ENCODE measurements at places on chromosomes 12 and 14.

- peak; percentile 74 for DNase-seq
Observed at GRCh38 chr12:9706086-9706685, 26.7 kb downstream of the CLECL1 start.

DNA sequence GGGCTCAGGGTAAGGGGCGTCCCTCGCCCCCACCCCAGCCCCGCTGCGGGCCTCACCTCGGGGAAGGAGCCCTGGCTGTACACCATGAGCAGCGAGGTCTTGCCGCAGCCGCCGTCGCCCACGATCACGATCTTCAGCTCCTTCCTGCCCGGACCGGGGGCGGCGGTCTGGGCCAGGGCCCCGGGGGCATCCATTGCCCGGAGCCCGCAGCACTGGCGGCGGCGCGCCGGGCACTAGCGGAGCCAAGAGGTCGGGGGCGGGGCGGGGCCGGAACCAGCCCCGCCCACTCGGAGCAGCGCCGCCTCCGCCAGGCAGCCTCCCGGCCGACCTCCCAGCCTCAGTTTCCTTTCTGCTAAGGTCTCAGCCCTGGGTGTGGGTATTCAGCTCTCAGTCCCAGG lies at the start of gene RHOF:
RHOF (minus strand) TSS at position 249 of the 398 bp plus-strand sequence; CDS start at position 194, 55 bp downstream.
- no peak for DNase-seq

- no peak for DNase-seq
Observed at GRCh38 chr14:76950055-76951020, 78.2 kb downstream of the IRF2BPL start.

GRCh38 chr14:103696070-103696402 lies 19.2 kb downstream of the XRCC3 start:
- no peak for DNase-seq

- DNase-seq = no peak
Observed at GRCh38 chr12:34348836-34349672, 326.8 kb downstream of the ALG10 start.

GRCh38 chr14:105335735-105336476 lies 21.4 kb downstream of the PACS2 start:
- no peak for DNase-seq

DNA sequence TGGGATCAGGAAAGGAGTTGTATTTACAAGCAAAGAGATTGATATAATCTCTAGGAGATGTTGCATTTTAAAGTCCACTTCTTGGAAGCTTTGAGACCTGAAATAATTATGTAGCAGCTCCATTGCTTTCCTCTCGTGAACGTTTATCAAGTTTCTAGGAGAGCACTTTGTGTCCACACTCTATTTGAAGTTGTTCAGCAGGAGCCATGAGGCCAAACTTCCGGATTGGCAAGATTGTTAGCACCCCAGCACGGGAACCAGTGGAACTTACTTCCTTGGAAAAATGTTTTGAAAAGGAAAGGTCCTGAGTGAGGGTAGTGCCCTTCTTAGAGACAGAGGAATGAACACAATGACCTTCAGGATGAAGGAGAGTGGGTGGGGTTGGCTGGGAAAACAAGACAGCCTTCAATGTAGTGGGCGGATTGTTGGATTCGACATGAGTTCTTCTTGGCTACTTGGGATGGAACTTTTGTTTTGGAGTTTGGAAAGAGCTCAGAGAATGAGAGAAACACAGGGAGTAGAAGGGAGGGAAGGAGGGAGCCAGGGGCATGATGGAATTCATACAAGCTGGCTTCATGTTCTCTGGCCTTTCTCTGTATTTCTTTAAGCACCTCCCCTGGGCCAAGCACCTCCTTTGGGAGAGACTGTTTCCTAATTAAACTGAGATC lies 23.8 kb upstream of the CISTR start:
- DNase-seq = no peak

DNA sequence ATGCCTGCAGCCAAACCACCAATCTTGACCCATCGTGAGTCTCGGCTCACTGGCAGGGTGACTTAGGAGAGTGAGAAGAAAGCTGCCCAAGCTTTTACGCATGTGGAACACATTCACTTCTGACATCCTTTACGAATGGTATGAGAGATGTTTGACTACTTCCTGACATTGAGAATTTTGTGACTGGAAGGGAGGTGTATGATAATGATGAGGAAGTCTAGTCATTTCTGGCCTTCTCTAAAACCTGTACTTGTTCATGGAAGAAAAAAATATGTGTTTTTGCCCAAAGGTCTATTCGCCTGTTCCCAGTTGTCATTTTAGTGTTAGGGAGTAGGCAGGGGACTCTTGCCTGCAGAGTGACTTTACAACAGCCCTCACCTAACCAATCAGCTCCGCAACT lies 227.2 kb upstream of the ATP2B1 start:
- no peak for DNase-seq

DNA sequence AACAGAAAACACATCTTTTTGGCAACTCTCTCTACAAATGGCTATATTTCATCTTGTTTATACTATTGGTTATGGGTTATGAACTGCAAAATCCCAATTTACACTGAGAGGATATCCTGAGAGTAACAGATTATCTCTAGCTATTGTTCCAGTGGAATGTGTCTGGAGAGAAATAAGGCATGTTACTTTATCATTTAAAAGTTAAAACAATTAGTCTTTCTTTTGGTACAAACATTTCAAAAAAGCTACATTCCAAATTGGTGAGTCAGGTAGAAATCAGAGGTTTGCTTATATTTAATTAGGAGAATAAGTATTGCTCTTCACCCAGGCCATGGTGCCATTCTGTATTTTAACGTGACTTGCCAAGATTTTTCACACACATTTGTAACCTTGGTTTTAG lies 411.6 kb downstream of the CCER1 start:
- DNase-seq = peak; percentile 7

DNA sequence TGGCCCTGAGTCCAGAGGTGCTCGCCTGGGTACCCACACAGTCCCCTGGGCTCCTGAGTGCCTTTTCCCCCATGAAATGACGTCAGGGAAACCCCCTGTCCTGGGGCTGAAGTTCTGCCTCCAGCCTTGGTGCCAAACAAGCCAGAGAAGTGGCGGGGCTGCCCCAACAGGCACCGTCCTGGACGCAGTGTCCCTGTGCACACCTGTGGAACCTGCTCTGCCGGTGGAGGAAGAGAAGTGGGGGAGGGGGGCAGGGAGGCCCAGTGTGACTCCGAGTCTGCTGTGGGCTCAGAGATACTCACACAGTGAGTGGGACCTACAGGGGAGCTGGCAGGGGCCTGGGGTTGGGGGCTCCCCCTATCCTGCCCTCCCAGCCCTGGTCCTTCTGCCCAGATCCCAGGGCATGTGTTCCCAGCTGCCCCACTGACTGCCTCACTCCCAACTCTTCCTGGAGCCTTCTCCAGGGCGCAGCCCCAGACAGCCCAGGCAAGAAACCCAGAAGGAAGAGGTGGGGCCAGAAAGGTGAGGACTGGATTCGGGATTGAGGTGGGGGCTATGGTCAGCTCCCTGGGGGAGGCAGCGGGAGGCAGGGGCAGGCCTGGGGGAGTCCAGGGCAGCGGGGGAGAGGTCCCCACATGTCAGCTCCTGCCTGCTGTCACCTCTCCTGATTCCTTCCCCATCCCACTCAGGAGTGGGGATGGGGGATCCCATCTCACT lies 24.7 kb downstream of the CCDC85C start:
- DNase-seq = peak; percentile 68

- DNase-seq = no peak
Observed at GRCh38 chr14:78524196-78524595, 354.0 kb downstream of the NRXN3 start.

GRCh38 chr12:62914443-62915203 lies 20.3 kb downstream of the PPM1H start:
- no peak for DNase-seq

GRCh38 chr12:42144158-42144407 lies 591 bp downstream of the GXYLT1 start:
- no peak for DNase-seq

GRCh38 chr12:47346251-47347019 lies 266.7 kb upstream of the AMIGO2 start:
- no peak for DNase-seq

Data from bronchial epithelial cell (primary cell).